NCI-H82 (cell line): ENCODE measurements at places on chromosomes 11 and 22.

- peak; percentile 52 for DNase-seq
These were observed 13.0 kb downstream of the NCF4 start for GRCh38 chr22:36873614-36874308.

GRCh38 chr22:27125539-27125938, 468.2 kb downstream of the MIAT start:
- DNase-seq = no peak

DNA sequence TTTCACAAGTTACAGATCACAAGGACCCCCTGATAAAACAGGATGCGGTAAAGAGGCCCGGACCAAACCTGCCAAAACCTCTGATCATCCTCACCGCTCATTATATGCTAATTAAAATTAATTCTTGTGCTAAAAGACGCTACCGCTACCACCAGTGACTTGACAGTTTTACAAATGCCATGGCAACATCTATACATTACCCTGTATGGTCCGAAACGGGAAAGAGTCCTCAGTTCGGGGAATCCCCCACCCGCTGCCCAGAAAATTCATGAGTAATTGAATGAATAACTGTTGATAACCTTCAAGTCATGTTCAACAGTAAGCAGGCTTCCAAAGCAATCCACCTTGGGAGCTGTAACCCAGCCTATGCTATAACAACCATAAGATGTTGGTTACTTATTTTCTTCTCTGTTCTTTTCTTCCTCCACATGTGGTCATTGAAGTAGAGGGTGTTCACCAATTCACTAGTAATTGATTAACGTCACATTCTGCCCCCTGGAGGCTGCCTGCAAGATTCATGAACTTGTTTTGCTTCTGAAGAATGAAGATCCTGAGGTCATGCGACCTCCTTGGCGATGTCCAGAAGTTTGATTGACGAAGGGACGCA, 20.6 kb downstream of the APOBEC3H start:
- peak; percentile 65 for DNase-seq

GRCh38 chr11:112877581-112877980, 83.6 kb upstream of the NCAM1 start:
- no peak for DNase-seq

DNA sequence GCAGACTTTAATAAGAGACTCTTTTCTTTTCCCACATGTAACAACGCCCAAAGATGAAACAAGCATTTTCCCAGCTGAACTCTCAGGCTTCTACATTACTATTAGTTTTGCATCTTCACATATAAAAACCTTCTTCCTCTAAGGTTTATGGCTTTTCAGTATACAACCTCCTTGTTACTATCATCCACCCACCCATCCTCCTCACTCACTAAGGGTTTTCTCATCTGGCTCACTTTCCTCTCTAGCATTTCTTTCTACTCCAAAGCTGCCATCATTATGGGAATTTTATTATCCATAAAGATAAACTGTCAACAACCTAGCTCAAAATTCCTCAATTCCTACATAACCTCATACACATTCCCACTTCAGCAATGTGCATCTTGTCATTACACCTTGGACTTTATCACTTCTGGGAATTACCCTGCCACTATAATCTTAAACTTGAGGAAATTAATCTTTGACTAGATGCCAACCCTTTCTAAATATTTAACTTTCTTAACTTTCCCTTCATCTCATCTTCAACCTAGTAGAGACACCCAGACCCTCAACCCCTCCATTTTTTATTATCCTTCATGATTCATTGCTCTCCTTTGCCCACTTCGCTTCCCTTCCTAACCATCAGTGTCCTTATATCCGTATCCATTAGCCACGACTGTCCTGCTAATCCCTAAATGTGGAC, 30.9 kb downstream of the MTMR2 start:
- DNase-seq = no peak

GRCh38 chr11:9990221-9990973, 303.6 kb downstream of the SBF2 start:
- DNase-seq = no peak
